H1 (cell line): ENCODE measurements at places on chromosomes 16 and 17.

- DNase-seq: no peak
Measured at GRCh38 chr17:27269201-27269600, 24.7 kb upstream of the WSB1 start.

DNA sequence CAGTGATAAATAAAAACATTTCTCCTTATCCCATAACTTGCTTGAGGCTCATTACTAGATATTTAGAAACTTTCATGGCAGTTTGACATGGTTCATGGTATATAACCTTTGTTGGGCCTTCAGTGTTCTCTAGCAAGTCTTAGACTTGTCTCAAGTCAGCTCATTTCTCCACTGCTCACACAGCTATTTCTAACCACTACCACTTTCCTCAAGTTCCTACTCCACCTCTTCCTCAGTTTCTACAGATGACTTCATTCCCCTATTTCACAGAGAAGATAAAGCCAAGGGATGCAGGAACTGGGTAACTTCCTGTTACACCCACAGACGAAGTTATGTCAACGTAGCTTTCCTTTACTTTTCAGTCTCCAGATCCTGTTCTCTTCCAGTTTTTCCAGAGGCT, 23.2 kb downstream of the NLK start:
- no peak for DNase-seq

DNA sequence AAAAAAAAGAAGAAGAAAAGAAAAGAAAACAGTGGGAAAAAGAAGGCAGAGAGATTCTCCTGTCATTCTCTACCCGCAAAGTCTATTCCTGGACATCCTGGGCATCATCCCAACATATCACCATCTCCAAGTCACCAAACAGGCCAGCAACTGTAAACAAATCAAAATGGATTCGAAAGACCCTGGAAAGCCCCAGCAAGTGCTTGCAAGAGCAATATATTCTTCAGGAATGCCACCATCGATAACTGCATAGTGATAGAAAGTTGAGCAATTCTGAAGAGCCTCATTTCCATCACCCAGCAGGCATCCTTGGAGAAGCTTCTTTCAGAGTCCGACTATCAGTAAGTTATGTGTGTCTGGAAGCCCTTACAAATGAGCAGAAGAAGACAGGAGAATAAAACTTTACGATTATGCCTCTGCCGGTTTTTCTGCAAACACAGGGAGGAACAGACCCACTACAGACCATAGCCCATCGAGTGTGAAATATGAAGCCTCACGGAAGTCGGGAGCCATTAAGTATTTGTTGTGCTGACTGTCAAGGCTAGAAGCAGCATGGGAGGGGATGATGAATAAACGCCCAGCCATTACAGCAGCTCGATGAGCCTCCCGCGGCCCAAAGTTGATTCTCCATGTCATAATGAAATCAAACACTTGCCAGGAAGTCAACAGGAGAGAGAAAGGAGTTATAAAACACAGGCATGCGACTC, 64.5 kb upstream of the SEC14L1 start:
- DNase-seq: no peak

- DNase-seq: no peak
Measured at GRCh38 chr17:81824595-81824994, 8.5 kb downstream of the MCRIP1 start.

DNA sequence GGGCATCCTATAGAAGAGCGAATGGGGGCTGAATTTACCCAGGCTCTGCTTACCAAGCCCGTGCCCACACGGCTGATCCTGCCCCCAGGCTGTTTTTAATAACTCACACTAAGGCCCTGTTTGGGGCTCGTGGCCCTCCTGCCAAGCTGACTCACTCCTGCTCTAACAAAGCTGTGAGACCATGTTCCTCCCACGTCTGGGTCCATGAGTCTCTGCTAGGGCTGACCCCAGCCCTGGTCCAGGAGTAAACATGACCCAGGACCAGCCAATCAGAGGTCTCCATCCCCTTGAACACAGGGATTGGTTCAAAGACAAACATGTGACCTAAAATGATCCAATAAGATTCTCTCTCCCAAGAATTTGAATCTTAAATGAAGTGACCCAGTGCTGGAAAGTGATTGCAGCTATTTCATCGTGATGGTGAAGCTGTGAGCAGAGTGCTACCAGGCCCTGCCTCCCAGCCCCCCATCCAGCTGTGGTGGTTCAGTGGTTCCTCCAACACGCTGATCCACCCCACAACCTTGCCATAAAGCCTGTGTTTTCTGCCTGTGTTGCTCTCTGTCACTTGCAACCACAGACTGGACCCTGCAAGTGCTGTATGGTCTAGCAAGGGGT, 57.2 kb downstream of the C16orf82 start:
- no peak for DNase-seq

DNA sequence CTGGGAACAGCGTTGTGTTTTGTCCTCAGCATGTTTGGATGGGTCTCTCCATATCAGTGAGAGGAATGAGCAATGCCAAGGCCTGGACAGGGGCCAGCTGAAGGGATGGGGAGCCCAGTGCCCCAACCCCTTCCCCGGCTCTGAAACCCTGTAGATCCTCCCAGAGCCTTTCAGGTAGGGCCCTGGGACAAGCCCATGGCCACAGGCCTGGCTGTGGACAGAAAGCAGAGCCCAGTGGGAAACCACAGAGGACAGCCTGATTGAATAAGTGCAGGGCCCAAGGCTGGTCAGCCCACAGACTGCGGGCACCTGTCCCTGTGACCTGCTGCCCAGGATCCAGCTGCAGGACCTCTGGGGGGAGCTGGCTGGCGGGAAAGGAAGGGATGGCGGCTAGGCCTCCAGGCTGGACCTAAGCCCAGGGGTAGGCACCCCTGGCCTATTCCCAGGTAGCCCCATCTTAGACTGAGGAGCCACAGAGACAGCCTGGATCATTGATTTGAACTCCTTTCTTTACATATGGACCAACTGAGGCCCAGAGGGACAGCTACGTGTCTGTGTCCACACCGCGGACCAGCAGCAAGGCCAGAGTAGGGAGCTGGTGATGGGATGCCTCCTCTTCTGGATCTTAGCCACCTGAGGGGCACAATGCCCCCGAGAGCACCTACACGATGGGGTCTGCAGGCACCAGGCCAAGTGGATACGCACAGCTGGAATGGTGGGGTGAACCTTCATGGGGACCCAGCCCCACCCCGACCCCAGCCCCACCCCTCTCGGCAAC, 1.3 kb downstream of the CCDC102A start:
- peak; percentile 51 for DNase-seq

DNA sequence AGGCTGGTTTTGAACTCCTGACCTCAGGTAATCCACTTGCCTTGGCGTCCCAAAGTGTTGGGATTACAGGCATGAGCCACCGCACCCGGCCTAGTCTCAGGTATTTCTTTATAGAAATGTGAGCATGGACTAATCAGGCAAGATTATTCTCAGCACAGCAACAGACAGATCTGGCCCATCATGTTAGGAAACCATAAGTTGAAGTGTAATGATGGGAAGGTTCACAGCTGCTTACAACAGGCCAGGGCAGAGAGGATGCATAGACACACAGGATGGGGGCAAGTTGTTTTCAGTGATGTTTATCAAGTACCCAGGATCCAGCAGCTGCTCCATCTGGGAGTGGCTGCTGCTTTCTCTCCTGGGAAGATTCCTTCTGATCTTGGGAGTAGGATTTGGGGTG, 16.6 kb upstream of the NOS2 start:
- no peak for DNase-seq

GRCh38 chr17:68324114-68324513, 32.8 kb downstream of the ARSG start:
- DNase-seq: no peak

DNA sequence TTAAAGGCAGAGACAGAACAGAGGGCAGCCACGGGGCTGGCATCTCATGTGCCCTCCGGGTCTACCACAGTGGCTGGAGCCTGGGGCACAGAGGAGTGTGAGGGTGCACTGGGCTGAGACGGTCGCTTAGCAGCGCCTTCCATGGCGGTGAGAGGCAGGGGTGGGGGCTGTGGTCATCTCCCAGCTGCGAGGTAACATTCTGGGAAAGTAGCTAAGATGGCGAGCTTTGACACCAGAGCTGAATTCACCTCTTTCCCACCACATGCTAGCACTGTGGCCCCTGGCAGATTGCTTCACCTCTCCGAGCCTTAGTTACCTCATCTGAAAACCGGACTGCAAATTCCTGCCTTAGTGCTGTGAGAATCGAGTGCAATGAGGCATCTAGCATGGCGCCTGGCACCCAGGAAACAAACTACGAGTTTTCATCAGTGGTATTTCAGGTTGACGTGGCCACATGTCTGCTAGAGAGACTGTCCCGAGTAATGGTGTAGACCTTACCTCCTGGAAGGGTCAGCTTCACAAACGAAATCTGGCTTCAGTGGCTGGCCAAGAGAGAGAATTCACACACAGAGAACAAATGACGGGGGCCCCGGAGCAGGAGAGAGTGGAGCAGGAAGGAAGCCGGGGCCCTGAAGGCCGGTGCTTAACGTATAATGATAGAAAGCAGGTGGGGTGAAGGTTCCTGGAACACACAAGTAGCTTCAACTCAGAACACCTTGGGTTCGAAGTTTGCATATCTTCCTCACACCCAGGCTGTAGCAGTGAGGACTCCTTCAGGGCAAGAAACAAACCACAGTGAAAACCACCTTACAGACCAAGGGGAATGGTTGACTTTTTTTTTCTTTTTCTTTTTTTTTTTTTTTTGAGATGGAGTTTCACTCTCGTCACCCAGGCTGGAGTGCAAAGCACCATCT, 63.9 kb upstream of the RPH3AL start:
- no peak for DNase-seq

DNA sequence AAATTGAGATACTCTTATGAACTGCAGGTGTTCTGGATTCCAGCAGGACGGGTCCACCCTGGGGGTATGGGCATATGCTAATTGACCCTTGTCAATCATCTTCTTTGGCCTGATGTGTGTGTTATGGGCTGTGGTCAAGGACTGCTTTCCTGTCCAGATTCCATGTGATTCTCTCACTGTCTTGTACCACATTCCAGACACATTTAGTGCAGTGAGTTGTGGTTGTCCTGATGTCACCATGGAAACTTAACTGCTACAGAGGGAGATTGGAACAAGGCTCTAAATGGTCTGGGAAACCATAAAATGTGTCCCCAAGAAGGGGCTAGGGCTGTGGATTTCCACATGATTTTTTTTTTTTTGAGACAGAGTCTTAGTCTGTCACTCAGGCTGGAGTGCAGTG, 367.4 kb downstream of the UTP18 start:
- DNase-seq: no peak

DNA sequence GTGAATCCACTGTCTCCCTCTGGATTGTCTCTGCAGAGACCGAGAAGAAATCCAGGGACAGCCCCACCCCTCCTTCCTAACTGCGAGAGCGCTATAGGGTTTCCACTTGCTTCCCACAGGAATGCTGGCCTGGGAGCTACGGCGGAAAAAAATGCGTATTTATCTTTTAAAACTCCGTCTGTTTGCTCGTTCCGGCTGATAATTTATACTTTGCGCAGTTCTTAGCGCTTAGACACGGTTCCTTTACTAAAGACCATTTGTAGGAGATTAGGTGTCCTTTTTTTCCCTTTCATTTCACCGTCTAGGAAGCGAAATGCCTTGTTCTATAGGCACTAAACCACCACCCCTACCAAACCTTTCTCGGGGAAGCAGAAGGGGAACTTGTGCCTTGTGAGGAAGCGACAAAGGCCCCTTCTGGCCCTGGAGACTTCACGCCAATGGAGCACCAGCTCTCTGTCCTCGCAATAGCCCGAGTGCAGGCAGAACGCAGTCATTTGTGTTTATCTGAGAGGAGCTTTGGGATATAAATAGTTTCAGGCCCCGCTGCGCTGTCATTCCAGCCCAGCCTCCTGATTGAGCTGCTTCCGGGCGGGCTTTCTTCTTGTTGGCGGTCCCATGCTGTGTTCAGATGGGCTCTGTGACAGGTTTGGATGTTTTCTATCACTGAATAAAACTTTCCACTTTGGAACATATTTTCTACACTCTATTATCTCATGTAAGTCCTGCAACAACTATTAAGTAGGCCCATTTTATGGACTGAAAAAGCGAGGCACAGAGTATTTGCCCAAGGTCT, 791 bp upstream of the SUPT4H1 start:
- no peak for DNase-seq

DNA sequence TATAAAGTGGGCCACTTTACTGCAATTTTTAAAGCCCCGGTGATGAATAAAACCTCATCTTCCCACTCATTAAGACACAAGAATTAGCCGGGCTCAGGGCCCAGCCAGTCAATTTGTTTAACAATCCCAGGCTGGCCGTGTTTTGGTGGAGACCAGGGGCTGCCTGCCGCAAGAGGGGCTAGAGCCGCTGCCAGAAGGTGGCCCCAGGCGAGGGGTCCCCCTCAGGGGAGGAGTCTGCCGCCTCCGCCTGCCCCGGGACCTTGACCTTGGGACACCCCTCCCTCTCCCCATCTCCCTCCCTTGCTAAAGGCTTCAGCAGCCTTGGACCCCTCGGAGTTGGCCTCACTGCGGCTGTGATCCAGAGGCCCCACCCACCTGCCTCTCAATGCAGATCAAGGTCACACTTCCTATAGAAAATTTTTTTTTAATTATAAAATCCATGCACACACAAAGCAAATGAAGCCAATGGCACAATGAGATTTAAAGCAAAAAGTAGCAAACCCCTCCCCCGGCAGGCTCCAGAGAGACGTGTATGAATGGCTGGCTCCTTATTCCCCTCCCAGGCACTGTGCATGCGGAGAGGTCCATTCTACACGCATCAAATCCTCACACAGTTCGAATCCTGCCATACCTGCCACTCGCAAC, 23.0 kb upstream of the SLC38A10 start:
- DNase-seq: no peak

DNA sequence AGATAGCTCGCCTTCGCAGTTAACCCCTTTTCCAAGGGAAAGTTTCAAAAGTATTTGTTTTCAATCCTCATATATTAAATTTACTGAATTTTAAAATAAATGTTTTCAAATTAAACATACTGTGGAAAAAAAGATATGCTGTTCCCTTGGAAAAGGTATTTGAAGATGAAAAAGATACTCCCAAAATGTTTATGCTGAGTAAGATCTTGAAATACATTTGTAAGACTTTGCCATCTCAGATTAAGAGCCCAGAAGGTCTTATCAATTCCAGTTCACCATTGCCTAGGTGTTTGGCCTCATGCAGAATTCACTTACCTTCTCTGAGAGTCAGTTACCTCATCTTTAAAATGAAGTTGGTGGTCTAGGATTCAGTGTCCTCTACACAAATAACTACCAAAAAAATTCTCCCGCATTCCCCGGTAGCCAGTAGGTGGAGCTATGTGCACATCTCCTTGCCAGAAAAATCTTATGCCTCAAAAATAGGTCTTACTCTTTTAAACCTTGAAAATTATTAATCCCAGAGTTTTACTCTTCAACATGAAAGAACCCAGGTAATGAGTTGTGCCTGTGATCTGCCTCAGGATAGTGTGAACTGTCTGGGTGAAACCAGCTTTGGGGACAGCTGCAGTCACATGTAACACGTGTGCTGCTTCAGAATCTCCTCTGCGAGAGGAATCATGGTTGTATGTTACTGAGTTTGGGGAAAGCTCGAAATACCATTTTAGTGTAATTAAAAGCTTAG, 178.3 kb downstream of the MRTFB start:
- peak; percentile 71 for DNase-seq

DNA sequence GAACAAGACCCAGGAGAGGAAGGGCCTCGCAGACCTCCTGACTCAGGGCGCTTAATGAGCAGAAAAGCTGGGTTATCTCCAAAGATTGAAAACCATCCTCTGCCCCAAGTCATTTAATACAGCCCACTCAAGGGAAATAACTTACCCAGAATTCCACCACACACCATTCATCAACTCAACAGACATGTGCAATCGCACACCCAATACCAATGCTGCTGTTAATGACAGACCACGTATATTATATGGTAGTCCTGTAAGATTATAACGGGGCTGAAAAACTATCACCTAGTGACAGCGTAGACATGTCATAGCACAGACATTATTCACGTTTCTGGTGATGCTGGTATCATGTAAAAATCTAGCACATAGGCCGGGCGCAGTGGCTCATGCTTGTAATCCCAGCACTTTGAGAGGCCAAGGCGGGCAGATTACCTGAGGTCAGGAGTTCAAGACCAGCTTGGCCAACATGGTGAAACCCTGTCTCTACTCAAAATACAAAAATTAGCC, 52.5 kb upstream of the HELZ start:
- DNase-seq: no peak
